B cell (primary cell): ENCODE measurements at places on chromosomes 16 and 17. TPM values are rescaled to one million over a fixed set of nuclear protein-coding genes. Genes with fewer than 3 reads are reported as not detected.

DNA sequence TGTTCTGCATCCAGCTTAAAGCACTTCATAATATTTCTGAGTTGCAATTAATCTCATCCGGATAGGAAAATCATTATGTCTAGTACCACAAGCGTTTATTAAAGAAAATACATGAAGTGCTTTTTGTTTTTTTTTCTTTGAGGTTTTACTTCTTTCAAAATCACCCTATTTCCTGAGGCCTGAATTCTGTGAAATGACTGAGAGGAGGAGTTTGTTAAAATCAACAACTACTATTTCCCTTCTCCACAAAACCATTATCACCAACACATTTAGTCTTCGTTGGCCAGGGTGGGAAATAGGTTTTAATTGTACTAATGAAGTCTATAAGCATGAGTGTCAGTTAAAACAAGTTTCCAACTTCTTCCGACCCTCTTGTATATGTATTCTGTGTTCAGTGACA, 50.7 kb upstream of the ADCY7 start:
- H3K4me1 ChIP-seq, result no peaks in the 10 kb centered on the region
- H3K4me3 ChIP-seq, result no peak overlapping the region
- no peak overlapping the region for H3K27ac ChIP-seq
- H3K36me3 ChIP-seq, result peaks cover 12% of the 10 kb centered on the region
- H3K27me3 ChIP-seq, result no peaks in the 10 kb centered on the region
- DNase-seq, result no peak

- no peaks in the 10 kb centered on the region for H3K27me3 ChIP-seq
- peak; percentile 74 for DNase-seq
- H3K36me3 ChIP-seq, result peaks cover 88% of the 10 kb centered on the region
- no peak overlapping the region for H3K4me3 ChIP-seq
- no peaks in the 10 kb centered on the region for H3K4me1 ChIP-seq
- no peak overlapping the region for H3K27ac ChIP-seq
Observed at GRCh38 chr16:22321340-22322001, 24.3 kb downstream of the POLR3E start.

DNA sequence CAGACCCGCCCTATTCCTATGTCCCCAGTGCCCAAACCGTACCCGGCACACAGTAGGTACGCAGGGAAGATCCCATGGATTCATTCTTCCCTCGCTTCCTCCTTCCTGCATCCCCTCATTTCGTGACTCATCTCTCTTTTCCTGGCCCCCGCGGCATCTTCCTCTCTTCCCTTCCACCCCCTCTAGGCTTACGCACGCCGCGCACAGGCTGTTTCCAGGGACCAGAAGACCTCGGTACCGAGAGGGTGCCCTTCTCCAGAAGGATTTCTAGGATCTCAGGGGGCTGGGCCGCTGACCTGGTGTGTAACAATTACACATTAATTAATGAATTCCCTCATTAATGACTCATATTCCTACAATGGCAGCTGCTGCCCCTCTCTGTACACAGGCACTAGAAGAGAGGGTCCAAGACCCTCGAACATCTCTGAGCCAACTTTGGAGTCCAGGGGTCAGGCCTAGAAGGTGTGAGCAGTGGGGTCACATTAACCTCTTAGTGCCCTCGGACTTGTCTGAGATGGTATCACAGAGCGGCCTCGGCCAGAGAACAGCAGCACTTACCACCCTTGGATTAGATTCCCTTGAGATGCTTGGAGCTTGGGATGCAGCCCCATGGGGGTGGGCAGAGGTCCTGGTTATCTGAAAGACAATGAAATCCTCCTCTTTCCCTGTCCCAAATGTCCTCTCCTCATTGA, 16.8 kb upstream of the PLLP start:
- no peak overlapping the region for H3K27ac ChIP-seq
- DNase-seq, result no peak
- no peaks in the 10 kb centered on the region for H3K27me3 ChIP-seq
- no peaks in the 10 kb centered on the region for H3K36me3 ChIP-seq
- H3K4me3 ChIP-seq, result no peak overlapping the region

The KRTAP2-2 gene
- not detected in 2 replicates for polyA plus RNA-seq

The GABARAPL2 gene
- 73.0 and 107 TPM in 2 replicates for polyA plus RNA-seq

The NPIPA3 gene
- 1.4 and 12.2 TPM in 2 replicates for polyA plus RNA-seq

DNA sequence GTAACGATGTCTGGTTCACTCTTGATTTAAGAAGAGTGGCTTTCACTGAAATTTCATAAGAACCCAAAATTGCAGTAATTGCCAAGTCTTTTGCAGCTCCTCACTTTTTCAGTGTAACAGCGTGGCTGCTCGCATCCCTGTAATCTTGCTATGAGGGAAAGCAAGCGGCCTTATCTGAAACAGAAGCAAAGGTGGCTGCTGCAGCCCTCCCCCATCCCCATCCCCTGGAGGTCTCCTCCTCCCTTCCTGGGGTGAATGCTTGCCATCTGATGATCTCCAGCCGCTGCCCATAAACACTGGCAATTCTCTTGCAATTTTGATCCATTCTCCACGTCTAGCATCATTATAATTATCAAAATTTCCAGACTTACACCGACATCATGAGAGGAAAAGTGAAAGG, 182.5 kb upstream of the ASIC2 start:
- no peaks in the 10 kb centered on the region for H3K36me3 ChIP-seq
- no peak for DNase-seq
- H3K4me3 ChIP-seq, result no peak overlapping the region

The RUNDC3A gene
- polyA plus RNA-seq, result 0.07 and 0.19 TPM in 2 replicates

- H3K4me1 ChIP-seq, result peaks cover 36% of the 10 kb centered on the region
- DNase-seq, result no peak
- H3K4me3 ChIP-seq, result no peak overlapping the region
- H3K27me3 ChIP-seq, result no peaks in the 10 kb centered on the region
- no peak overlapping the region for H3K27ac ChIP-seq
- peaks cover 2% of the 10 kb centered on the region for H3K36me3 ChIP-seq
Observed at GRCh38 chr17:8938933-8939332, 26.6 kb downstream of the PIK3R5 start.

The BAHCC1 gene
- polyA plus RNA-seq, result 0.48 and 1.3 TPM in 2 replicates

The ANKRD40CL gene
- polyA plus RNA-seq, result not detected in 2 replicates

DNA sequence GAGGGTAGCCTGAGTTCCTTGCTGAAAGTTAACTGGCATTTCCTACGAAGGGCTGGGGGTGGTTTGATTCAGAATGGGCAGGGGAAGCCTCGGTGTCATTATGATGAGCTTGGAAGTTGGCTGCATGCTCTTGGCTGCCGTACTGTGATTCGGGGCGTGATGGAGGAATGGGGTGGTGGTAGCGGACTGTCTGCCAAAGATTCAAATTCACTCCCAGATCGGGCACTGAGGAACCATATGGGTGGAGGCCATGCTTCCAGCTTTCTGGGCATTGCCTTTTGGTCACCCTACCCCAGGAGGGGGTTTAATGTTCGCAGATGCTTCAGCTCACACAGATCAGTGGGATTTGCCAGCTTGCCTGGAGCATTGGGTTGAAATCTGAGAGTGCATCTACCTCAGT, 492.8 kb upstream of the EEF2KMT start:
- H3K27me3 ChIP-seq, result no peaks in the 10 kb centered on the region
- H3K36me3 ChIP-seq, result no peaks in the 10 kb centered on the region
- no peak for DNase-seq
- H3K4me1 ChIP-seq, result no peaks in the 10 kb centered on the region
- H3K4me3 ChIP-seq, result no peak overlapping the region
- no peak overlapping the region for H3K27ac ChIP-seq

- H3K4me1 ChIP-seq, result no peaks in the 10 kb centered on the region
- no peaks in the 10 kb centered on the region for H3K27me3 ChIP-seq
- no peak overlapping the region for H3K4me3 ChIP-seq
- H3K27ac ChIP-seq, result no peak overlapping the region
- DNase-seq, result no peak
Observed at GRCh38 chr16:66670691-66671388, 25.7 kb downstream of the CMTM4 start.
